NCI-H226 (cell line): ENCODE measurements at places on chromosomes 11 and 22.

DNA sequence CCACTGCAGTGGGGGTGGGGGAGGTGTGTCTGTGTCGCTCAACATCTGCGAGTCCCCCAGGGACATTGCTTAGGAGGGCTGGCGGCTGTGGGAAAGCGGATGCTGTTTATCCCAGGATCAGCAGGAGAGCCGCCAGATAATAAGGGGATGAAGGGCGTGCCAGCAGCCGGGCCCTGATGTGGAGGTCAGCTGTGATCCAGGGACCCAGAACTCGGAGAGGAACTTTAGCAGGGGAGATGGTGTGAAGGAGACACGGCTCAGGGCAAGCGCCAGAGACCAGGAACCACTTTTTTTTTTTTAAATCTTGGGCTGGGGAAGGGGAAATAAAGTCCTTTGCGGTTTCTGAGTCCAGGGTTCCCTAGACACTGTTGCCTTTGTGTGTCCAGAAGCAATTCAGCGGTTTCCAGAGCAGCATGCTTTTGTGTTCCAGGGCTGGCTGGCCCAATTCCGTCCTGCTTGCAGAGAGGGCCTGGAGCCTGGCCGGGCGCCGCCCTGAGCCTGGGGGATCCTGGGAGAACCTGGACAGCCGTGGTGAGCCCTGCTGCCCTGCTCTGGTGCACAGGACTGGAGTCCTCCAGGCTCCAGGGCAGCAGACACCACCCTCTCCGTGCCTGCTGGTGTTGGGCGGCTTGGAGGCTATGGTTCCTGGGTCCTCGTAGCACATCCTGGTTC is at the start of gene GRAMD4:
Gene GRAMD4 (plus strand): TSS at position 557 of the 672 bp plus-strand sequence. CDS start 6,414 bp downstream, outside the sequence.
- no peak for DNase-seq

GRCh38 chr11:66428933-66429332 is 8.1 kb downstream of the NPAS4 start:
- no peak for DNase-seq

- DNase-seq: peak; percentile 18
Observed at GRCh38 chr11:27998552-27998951, 109.4 kb downstream of the KIF18A start.

DNA sequence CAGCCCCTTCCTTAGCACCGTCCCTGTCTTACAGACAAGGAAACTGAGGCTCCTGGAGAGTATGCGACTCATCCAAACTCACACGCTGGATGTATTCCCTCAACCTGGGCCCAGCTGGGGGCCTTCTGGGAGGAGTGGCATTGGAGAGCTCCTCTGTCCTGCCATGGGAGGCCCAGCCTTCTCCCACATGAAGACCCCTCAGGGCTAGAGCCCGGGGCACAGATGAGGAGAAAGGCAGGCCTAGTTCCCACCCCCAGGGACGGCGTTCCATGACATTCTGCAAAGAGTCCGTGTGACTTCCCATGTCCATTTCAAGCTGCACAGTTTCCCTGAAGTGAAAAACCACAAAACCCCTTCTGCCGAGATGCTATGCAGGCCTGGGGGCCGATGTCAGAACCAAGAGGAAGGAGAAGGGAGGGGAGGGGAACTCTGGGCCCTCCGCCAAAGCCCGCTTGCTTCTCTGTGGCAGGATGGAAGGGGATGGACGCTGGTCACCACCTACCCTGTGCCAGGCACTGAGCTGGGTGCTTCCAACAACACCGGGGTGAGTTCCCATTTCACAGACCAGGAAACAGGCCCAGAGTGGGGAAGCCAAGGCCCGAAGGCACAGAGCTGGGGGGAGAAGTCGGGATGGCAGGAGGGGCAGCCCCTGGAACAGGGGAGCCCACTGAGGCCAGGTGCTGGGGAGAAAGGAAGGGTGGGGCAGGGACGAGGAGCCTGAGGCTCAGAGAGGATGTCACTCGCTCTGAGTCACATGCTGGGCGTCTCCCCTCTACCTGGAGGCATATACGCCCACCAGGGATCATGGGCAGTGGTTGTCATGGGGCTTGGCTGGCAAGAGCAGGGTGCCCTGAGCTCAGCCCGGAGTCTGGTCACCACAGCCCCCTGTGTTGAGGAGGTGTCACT is 15.7 kb downstream of the RAC2 start:
- DNase-seq: no peak

DNA sequence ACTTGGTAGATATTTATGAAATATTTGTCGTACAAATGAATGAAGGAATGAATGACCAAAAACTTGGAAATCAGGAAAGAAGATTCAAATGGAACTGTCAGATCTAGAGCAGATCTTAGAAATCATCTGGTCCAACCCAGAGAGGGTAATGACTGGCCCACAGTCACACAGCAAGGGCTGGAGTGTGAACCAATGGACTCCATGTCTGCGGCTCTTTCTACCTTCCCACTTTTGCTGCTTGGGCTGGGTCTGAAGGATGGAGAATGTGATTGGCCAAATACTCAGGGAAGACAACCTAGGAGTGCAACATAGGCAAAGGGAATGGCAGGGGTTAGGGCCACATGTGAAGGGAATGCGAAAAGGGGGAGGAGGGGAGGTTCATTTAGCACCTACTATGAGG is 5.8 kb upstream of the DGKZ start:
- DNase-seq: no peak

GRCh38 chr11:2186669-2187279 is 15.2 kb upstream of the TH start:
- DNase-seq: no peak

DNA sequence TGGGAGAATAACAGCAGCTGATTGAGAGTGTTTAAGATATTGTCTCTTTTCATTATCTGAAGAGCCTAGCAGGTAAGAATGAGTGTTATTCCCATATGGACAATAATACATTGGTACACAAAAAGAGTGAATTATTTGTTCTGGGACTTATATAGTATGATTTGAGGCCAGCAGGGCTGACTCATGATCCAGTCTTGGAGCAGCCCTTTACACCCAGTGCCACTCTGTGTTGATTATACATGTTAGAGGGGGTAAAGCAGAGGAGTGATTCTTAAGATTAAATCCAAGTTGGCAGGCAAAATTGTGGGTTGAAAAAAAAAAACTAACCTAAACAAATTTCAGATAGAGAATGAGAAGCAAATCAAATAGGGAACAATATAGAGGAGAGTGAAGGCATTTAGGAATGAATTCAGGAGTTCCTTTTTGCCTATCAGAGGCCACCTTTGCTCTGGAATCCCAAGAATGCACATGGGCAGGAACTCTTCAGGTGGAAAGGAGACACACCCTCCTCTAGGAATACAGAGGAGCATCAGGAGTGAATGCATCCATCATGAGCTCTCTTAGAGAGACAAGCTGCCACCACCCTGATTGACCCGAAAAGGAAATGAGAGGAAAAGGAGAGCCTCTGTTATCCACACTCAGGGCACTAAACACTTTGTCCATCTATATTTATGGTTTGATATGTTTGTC is 19.2 kb upstream of the MRGPRX1 start:
- no peak for DNase-seq

- DNase-seq: peak; percentile 97
Observed at GRCh38 chr11:110908401-110909105, 196.3 kb upstream of the ARHGAP20 start.

DNA sequence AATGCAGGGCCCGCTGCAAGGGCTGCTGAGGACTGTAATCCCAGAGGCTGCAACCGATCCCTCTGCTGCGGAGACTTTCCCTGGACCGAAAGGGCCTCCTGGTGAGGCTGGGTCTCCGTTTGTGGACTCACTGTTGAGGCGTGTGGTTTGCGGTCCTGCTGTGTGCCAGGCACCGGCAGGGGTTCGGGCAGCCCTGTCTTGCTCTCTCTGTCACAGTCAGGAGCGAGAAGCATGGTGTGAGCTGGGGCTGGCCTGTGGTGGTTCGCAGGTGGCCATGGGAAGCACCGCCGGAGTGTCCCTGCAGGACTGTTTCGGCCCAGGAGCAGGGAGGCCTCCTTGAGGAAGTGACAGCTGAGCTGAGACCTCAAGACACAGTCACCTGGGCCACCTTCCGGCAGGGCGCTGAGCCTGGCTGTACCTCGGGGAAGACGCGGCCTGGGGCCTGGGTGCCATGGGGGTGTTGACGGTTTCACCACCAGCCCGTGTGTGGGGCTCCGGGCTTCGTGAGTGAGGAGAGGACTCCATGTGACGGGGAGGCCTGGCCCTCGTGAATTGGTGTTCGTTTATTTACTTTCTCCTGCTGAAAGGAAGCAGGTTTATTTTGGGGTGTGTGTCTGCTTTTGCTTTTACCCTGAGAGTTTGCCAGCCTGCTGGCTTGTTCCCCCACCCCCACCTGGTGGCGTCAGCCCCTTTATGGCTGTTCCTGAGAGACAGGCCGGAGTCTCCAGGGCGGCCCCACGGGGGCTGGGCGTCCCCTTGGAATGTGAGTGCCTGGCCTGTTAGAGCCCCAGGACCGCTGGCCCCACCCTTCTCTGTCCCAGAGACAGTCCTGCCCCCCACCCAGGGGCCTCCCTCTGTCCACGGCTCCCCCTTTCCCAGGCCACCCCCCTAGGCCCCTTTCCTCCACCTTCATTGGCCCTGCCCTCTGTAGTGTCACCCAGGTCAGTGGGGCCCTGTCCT is 122.5 kb downstream of the KCNQ1OT1 start:
- DNase-seq: no peak

DNA sequence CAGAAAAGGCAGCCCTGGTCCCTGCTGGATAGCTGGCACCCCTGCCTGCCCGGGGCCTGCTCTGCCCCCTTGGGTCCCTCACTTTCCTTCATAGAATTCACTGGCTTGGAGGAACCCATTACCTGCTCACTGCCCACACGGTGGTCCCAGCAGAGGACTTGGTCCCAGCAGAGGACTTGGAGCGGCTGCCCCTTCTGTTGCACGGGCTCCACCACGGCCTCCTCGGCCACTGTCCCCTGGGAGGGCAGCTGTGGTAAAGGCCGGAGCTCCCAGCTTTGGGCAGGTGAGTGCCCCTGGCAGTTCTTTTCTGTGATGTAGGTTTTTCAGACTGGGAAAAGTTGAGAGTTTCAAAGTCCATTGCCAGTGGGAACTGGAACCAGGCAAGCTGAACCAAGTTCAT is 25.9 kb downstream of the BRSK2 start:
- no peak for DNase-seq

GRCh38 chr11:130159657-130160497 is at the start of gene ST14:
Gene ST14, plus strand, starts transcription at chr11:130159782. Its CDS starts 198 bp downstream, at chr11:130159980.
- no peak for DNase-seq

DNA sequence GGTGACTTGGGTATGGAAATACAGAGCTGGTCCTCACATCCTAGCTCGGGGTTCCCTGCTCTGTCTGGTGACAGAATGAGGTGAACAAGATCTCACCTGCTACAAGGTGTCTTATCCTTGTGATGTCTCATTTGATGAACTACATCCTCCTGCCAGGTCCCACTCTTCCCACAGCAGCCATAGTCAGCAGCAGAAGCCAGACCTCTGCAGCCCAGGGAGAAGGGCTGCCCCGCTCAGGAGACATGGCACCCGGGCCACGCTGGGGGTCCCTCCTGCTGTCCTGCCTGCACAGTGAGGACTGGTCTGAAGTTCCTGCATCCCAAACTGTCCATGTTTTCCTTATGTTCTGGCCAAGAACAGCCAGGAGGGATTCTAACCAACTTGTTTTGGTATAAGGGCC is 414.1 kb downstream of the CTTN start:
- DNase-seq: no peak

- DNase-seq: no peak
Observed at GRCh38 chr11:121901886-121902285, 214.1 kb downstream of the BLID start.

GRCh38 chr22:25334162-25334490 is 114.7 kb downstream of the CRYBB2 start:
- DNase-seq: no peak

- no peak for DNase-seq
Observed at GRCh38 chr11:76601272-76601671, 69.3 kb downstream of the LRRC32 start.

GRCh38 chr22:19057539-19057938 is 64.7 kb downstream of the DGCR2 start:
- no peak for DNase-seq

DNA sequence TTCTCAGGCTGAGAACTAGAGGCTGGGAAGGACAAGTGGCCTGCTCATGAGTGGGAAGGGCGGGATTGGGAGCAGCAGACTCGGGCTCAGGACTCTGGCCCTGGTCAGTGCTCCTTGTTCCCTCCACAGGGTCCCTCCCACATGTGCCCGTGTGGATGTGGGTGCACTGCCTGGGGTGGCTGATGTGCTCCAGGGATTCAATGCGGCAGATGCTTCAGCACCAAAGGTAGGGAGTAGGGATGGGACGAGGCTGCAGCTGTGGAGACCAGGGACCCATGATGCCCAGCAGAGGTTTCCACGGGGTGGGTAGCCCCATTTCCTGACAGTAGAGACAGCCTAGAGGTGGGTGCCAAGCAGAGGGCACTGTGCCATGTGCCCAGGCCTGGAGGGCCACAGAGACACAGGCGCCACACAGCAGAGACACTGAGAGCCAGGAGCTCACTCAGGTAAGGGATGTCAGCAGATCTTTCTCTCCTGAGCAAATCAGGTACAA is 89.5 kb downstream of the GGTLC2 start:
- DNase-seq: no peak

- no peak for DNase-seq
Observed at GRCh38 chr11:63274776-63275175, 31.4 kb upstream of the SLC22A25 start.

- DNase-seq: peak; percentile 46
Observed at GRCh38 chr11:57546869-57547475, 9.6 kb downstream of the SMTNL1 start.

GRCh38 chr11:70517988-70518907 is 119.9 kb downstream of the CTTN start:
- peak; percentile 15 for DNase-seq

GRCh38 chr22:50529897-50530579 is at the start of gene TYMP:
Gene TYMP, minus strand, starts transcription at chr22:50530012. Its CDS starts 303 bp downstream, at chr22:50529709.
- peak; percentile 49 for DNase-seq

DNA sequence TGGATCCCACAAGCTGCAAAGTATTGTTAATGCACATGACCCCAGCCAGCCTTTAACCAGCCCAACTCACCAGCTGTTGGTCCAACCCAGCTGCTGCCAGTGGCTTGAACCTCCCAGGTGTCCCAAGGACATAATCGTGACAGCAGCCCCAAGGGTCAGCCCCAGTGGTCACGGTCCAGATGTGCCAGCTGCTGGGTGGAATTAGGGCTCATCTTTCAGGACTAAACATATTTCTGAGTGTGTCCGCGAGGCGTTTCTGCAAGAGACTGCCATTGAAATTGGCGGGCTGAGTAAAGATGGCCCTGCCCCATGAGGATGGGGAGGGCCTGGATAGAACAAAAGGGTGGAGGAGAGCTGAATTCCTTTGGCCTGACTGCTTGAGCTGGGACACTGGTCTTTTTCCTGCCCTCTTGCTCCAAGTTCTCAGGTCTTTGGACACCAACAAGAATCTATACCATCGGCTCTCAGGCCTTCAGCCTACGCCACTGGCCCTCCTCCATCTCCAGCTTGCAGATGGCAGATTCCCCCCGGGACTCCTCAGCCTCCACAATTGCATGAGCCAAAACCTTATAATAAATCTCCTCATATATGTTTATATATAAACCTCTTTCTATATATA is 240.2 kb downstream of the MN1 start:
- no peak for DNase-seq
